GM20000 (cell line): ENCODE measurements at places on chromosomes 6 and 20.

DNA sequence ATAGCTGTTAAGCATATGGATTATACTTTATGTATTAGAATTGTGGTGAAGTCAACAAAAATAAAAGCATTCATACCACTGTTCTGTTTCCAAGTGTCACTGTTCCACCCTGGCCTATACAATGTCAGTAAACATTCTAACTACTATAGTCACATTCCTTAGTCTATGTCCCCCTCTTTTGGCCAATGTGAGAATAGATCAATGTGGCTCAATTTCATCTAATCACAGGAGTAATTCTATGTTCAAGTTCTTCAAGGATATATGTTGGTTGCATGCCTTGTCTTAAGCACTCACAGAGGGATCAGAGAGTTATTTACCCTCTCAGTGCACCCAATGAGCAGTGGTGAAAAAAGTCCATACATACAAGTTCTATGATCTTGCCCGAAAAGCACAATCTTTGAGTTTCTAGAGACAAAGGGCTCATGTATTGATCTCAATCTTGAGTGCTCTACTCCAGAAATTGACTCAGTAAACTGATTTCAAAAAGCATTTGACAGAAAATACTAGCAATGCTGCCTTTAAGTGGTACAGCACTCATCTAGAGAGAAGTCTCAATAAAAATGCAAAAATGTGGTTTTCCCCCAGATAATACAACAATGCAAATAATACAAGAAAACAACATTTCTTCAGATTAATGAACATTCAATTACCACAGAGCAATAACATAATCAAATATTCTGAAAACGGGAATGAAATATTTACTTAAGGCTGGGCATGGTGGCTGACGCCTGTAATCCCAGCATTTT is 16.5 kb downstream of the SMLR1 start:
- DNase-seq, result peak; percentile 38

DNA sequence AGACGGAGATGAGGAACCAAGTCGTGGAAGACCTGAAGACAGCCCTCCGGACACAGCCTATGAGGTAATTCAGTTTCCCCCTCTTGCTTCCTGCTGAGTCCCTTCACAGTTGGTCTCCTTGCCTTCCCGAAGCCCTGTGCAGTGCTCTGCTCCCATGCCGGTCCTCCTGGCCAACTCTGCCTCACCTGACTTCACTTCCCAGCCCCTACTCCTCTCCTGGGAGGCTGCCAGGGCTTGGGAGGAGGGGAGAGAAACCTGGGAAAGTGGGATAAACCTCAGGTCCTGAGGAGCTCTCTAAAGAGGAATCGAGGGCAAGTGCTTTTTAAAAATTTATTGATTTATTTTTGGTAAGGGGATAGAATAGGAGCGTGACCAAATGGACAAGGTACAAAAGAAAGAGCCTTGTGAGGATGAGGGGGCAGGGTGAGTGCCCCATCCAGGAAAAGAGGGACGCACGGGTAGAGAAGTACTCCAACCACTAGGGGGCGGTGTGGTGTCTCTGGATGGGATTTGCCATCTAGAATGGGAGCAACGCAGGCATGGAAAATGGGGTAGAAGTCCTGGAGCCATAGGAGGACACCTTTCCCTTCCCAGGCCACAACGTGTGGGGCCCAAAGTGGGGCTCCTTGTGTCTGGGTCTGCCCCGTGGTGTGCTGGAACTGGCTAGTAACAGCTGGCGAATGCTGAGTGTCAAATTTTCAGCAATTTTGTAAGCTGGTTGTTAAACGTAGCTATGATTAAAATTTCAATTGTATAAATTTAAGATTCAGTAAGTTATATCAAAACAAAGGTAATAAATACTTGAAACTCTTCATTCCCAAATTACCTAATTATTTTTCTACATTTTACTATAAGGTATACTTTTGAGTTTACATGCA is 69.0 kb downstream of the MOCS1 start:
- peak; percentile 68 for DNase-seq

GRCh38 chr6:3739311-3739897 is 12.1 kb downstream of the PXDC1 start:
- no peak for DNase-seq

- no peak for DNase-seq
Observed at GRCh38 chr6:79702691-79703090, 71.6 kb downstream of the SH3BGRL2 start.

DNA sequence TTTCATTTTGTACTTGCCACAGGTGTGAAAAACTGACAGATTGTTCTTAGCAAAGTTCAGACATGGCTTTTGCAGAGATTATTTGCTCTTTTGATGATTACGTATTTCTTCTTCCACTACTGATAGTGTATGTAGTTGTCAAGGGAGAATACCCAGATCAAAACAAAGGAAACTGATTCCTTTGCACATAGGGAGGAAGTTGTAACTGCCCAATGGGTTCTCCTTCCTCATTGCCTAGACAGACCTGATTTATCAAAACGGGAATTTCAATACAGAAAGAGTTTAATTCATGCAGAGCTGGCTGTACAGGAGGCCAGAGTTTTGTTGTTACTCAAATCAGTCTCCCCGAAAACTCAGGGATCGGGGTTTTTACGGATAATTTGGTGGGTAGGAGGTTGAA is 214.7 kb downstream of the BCAS1 start:
- no peak for DNase-seq

GRCh38 chr6:3742426-3743344 is 8.8 kb downstream of the PXDC1 start:
- DNase-seq, result peak; percentile 84
